ENCODE measurements at places on chromosomes 12 and 14.

DNA sequence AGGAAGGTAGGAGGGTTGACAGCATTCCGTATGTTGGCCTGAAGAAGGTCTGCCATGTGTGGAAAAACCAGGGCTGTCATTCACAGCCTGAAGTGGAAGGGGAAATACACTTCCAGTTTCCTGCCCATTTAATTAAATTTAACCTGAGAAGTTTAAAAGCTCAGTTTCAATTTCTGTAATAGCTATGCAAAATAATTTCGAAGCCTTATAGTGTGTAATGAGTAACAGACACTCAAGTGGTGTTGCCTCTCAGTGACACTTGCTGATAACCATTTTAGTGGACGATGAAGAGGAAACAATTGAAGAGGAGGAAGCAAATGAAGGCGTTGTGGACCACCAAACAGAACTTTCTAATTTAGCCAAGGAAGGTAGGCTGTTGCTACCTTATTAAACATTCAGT, 44.8 kb downstream of the EP400 start:
- DNase-seq: no peak

DNA sequence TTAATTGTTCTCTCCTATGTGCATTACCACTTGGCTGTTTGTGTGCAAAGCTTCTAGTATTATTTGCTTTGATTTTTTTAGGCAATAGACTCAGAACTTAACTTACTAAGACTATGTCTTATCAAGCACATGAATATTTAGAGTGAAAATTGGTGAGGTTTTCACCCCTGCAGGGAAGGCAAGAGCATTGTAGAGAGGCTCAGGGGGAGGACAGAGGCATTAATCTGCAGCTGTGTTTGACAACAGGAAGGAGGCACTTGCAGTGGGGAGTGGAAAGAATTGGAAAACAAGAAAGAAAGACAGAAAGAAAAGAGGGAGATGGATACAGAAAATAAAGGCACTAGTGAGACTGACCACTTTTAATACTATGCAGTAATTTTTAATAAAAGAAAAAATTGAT, 431.6 kb downstream of the PDZRN4 start:
- DNase-seq: no peak

DNA sequence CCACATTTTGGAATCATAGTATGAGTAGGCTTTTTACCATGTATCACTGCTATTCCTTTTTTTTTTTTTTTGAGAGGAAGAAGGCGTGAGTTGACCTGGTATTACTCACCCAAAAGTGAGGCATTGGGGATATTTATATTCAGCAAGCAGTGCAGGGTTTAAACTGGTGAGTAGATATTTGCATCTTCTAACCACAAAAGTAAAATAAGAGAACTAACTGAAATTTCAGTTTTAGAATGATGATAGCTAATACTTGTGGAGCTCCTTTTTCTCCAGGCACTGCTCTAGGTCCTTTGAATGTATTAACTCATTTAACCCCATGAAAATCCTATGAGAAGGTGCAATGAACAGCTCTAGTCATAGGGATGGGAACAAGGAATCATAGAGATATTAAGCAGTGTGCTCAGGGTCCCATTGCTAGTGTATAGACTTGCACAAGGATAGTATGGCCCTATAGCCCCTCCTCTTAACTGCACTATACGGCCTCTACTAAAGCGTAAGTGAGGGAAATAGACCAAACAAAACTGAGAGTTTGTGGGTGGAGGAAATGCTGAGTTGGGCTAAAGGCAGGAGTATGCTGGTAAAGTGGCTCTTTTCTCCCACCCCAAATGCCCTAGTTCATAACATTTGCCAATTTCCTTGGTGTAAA, 104.3 kb upstream of the MAX start:
- DNase-seq: peak; percentile 69

- DNase-seq: no peak
Observed at GRCh38 chr12:85765453-85765869, 70.7 kb downstream of the RASSF9 start.

GRCh38 chr14:72565917-72566316, 328.0 kb downstream of the DPF3 start:
- no peak for DNase-seq

Measured in EL (cell line).